GM12878 (cell line): ENCODE measurements at places on chromosomes 2 and 18. TPM values are rescaled to one million over a fixed set of nuclear protein-coding genes. Genes with fewer than 3 reads are reported as not detected.

IL1B gene
- total RNA-seq = 0.64 and 0.72 TPM in 2 replicates

TUBA3D gene
- not detected in 2 replicates for total RNA-seq

RTKN gene
- 11.9 and 12.3 TPM in 2 replicates for total RNA-seq

CHRNA1 gene
- total RNA-seq = not detected in 2 replicates

AMER3 gene
- not detected in 2 replicates for total RNA-seq

PRKAG3 gene
- not detected in 2 replicates for total RNA-seq

LPIN1 gene
- total RNA-seq = 59.9 and 61.4 TPM in 2 replicates

SERPINB3 gene
- not detected in 2 replicates for total RNA-seq

THSD7B gene
- 0.33 and 0.51 TPM in 2 replicates for total RNA-seq

CNDP1 gene
- not detected in 2 replicates for total RNA-seq

PCARE gene
- 0.03 and 0.08 TPM in 2 replicates for total RNA-seq

MBD1 gene
- total RNA-seq = 83.0 and 97.7 TPM in 2 replicates

IL37 gene
- total RNA-seq = not detected in 2 replicates

NDUFAF7 gene
- 17.1 and 21.1 TPM in 2 replicates for total RNA-seq
